ENCODE measurements at places on chromosomes 2 and 18.

GRCh38 chr18:36186461-36187192 is 670 bp upstream of the MOCOS start:
- DNase-seq, result no peak

DNA sequence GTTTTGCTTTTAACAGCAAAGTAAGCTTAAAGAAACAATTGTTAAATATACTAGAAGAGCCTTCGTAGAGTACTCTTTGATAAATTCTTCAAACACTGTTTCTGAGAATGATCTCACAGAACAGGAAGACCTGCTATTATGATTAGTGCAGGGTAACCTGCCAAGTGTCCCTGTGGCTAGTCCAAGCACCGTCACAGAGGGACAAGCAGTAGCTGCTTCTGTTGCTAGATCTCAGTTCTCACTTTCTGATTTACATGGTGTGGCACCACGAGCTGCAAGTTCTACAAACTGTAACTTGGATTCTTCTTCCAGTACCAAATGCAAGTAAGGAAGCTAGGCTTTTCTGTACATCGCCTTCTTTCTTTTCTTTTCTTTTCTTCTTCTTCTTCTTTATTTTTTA is 121.5 kb downstream of the PIEZO2 start:
- no peak for DNase-seq

- no peak for DNase-seq
Measured at GRCh38 chr2:40734797-40735196, 282.9 kb upstream of the SLC8A1 start.

GRCh38 chr2:216350214-216350791 is 22.0 kb downstream of the MARCHF4 start:
- DNase-seq, result no peak

- no peak for DNase-seq
Measured at GRCh38 chr2:37052600-37053332, 31.4 kb downstream of the HEATR5B start.

DNA sequence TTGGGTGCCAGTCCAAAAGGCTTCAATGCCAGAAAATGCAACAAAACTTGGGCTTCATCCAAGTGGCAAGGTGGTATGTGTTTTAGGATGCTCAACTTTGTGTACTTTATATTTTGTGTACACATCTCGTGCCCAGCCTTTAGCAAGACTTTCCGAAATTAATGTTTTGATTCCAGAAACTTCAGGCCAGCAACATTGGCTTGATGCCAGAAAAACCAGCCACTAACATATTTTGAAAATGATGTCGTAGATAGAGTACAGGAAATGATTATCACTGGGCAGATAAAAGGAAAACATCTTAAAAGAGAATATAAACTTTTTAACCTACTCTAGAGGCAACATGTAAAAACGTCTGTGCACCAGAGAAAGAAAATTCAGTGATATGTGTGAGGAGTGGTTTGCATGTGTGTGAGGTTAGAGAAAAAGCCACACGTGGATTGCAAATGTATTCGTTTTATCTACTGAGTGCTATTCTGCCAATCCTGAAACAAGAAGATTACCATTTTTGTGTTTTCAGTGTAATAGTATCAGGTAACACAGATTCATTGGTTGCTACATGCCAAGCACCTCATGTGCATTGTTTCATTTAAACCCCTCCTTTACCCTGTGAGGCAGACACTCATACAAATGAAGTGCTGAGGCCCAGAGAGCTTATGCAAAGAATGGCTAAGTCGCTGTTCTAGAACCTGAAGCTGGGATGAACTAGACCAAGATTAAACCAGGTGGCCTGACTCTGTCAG is 264.8 kb downstream of the C1D start:
- no peak for DNase-seq

DNA sequence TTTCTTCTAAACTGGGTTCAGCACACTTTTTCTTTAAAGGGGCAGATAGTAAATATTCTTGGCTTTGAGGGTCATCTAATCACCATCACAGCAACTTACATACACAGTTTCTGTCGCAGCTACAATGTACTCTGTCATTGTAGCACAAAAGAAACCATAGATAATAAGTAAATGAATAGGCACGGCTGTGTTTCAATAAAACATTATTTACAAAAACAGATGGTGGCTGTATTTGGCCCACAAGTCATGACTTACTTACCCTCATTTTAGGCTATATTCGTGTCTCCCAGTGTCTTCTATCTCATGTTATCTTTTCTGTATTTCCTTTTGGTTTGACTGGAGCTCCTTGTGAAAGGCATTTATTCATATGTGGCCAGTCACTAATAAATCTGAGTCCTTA is 168.3 kb downstream of the MAP2 start:
- no peak for DNase-seq

GRCh38 chr2:71452565-71452964 is 796 bp upstream of the DYSF start:
- no peak for DNase-seq

GRCh38 chr18:44726059-44726421 is 45.4 kb downstream of the SETBP1 start:
- no peak for DNase-seq

- no peak for DNase-seq
Measured at GRCh38 chr18:55002261-55002660, 43.0 kb upstream of the CCDC68 start.

DNA sequence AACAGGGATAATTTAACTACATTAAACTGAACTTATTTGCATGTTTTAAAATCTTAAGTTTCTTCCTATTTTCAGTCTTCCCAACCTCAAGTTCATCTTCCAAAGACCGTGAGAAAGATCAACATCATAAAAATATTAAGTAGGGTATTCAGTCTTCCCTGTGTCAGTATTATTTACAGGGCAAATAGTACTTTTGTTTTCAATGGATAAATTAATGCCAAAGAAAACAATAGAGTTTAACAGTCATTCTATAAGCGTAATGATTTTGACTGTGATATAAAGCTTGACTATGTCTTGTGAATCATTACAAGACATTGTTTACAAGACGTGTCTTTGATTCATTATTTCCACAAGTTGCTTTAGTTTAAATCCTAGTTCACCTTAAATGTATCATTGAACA is 48.0 kb upstream of the NRXN1 start:
- DNase-seq, result no peak

- no peak for DNase-seq
Measured at GRCh38 chr2:161010503-161011015, 149.7 kb upstream of the TANK start.

DNA sequence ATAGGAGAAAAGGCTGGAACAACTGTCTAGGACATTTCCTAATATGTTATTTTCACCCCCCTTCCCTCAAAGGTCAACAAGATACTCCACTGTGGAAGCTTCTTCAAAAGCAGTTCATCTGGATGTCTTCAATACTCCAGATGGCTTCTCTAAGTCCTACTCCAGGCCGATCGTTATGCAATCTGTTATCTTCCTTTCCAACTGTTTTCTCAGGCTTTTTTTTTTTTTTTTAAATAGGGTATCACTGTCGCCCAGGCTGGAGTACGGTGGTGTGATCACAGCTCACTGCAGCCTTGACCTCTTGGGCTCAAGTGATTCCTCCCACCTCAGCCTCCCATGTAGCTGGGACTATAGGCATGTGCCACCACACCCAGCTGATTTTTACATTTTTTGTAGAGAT is 26.3 kb downstream of the ATP8B1 start:
- no peak for DNase-seq

GRCh38 chr2:156466739-156467405 is 30.7 kb downstream of the GPD2 start:
- no peak for DNase-seq

DNA sequence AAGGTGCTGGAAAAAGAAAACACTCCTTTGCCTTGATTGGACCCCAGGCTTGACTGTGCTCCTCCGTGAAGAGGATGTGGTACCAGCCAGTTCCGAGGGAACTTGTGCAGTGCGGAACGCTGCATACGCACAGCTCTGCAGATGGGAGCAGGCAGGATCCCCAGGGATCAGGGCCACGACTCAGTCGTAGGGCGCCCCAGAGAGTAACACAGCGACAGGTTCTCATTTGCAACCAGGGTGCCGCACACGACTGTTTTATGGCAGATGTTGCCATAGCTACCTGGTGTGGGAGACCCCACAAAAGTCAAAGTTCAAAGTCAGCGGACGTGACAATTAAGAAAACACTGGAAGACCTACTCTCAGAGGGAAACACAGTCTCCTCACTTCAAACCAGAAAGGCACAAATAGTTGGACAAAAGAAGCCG is 779 bp downstream of the MALL start:
- no peak for DNase-seq

DNA sequence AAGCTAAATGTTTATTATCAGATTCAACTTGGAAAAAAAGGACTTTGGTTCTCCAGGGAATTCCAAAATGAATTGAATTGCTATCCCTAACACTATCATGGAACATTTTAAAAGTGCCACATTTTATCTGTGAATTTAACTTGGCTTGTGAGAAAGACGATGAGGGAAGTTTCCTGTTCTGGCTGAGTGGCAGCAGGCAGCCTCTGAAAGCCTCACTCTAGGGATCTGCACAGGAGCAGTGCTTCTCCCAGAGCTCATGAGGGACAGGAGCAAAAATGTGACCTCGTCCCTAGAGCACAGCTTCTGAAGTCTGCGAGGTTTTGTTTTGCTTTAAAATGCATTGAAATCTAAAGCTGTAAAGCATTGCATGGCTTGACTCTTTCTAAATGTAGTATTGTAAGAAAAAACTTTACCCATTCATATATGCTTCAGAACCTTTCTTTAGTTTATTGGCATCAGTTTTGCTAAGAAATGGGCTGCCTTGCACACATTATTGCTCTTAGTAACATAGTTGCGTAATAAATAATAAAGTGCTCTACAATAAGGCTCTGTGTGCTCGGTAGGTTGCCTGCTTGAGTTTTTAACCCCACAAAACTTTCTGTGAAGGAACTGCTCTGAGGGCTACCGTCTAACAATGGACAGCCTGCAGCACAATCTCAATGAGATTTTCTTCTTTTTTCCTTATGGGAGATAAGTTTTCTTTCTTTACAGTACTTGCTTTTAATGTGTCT is 136.2 kb upstream of the CDCA7 start:
- DNase-seq, result no peak

- DNase-seq, result no peak
Measured at GRCh38 chr2:111669928-111670695, 213.9 kb downstream of the ANAPC1 start.

Data from activated T-helper 1 cell treated with anti-CD3 and anti-CD28 coated beads, Interleukin-2, amount 50 U/mL, for 16 hours (primary cell).